Activated CD8-positive, alpha-beta T cell treated with anti-CD3 and anti-CD28 coated beads for 36 hours (primary cell): ENCODE measurements at places on chromosomes 2 and 18. TPM values are rescaled to one million over a fixed set of nuclear protein-coding genes. Genes with fewer than 3 reads are reported as not detected.

- H3K36me3 ChIP-seq, result no peaks in the 10 kb centered on the region
- no peaks in the 10 kb centered on the region for H3K27me3 ChIP-seq
- no peak for DNase-seq
- no peaks in the 10 kb centered on the region for H3K4me1 ChIP-seq
- no peak overlapping the region for H3K4me3 ChIP-seq
Measured at GRCh38 chr18:74420926-74421325, 36.2 kb downstream of the DIPK1C start.

Gene CD28
- total RNA-seq, result 97.3 TPM

GRCh38 chr2:168748461-168748860 is 54.0 kb upstream of the NOSTRIN start:
- H3K27me3 ChIP-seq, result no peaks in the 10 kb centered on the region
- H3K27ac ChIP-seq, result no peak overlapping the region
- peaks cover 11% of the 10 kb centered on the region for H3K36me3 ChIP-seq
- H3K4me1 ChIP-seq, result peaks cover 50% of the 10 kb centered on the region

Gene CTIF
- 3.2 TPM for total RNA-seq

DNA sequence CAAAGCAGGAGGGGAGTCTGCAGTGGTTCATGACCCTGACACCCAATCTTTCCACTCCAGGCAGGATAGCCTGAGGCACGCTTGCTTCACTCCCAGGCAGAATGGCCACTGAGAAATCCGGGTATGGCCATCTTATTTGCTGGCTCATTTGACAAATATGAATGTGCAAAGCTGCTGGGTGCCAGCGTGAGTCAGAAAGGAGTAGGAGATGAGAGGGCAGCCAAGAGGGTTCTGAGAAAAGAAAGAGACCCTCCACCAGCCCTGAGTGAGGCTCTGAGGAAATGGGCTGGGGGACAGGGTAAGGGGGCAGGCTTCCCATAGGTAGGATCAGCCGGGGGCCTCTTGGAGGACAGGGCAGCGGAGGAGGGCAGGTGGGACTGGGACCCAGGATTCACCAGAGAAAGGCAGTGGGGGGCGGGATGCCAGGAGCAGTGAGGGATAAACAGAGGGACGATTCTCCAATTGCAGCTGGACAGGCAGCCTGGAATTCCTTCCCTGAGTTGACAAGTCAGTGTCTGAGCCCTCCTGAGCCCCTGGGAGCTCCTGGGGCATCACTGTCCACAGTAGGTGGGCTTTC is 15.2 kb downstream of the RAMP1 start:
- DNase-seq, result no peak
- no peak overlapping the region for H3K4me3 ChIP-seq
- peaks cover 7% of the 10 kb centered on the region for H3K4me1 ChIP-seq
- no peaks in the 10 kb centered on the region for H3K36me3 ChIP-seq

Gene CAVIN2
- total RNA-seq, result not detected

DNA sequence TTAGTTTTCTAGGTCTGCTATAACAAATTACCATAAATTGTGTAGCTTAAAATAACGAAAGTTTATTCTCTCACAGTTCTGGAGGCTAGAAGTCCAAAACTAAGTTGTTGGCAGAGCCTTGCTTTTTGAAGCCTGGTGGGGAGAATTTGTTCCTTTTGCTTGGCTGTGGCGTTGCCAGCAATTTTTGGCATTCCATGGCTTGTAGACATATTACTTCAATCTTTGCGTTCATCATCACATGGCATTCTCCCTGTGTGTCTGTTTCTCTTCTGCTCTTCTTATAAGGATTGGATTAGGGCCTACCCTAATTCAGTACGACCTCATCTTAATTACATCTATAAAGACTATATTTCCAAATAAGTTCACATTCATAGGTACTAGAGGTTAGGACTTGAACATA is 217.7 kb downstream of the MBD5 start:
- H3K4me3 ChIP-seq, result no peak overlapping the region
- no peak overlapping the region for H3K27ac ChIP-seq
- no peaks in the 10 kb centered on the region for H3K27me3 ChIP-seq
- no peaks in the 10 kb centered on the region for H3K4me1 ChIP-seq
- no peak for DNase-seq

GRCh38 chr2:101094351-101094750 is 56.8 kb downstream of the TBC1D8 start:
- H3K4me1 ChIP-seq, result peaks cover 3% of the 10 kb centered on the region
- peaks cover 3% of the 10 kb centered on the region for H3K36me3 ChIP-seq
- no peak for DNase-seq
- no peak overlapping the region for H3K4me3 ChIP-seq

Gene CFAP210
- not detected for total RNA-seq

DNA sequence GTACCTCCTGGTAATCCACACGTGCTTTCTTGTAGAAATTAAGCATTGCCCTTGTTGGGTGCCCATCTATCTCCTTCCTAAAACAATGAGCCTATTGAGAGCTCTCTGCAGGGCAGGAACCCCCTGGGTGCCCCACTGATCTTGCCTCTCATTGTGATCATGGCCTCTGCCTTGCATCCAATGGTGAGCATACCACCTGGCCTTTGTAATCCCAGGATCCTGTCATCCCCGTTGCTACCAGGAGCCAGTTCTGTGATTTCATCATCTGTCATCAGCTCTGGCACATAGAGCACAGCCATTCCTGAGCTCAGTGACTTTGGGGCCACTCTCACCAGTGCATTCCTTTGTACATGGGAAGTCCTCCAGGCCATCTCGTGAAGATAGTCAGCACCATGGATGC is 381.0 kb upstream of the ID2 start:
- no peak overlapping the region for H3K4me3 ChIP-seq
- H3K27ac ChIP-seq, result no peak overlapping the region
- peaks cover 4% of the 10 kb centered on the region for H3K36me3 ChIP-seq
- DNase-seq, result no peak
- H3K4me1 ChIP-seq, result peaks cover 70% of the 10 kb centered on the region

GRCh38 chr2:46162329-46163097 is 134.7 kb upstream of the EPAS1 start:
- H3K27ac ChIP-seq, result no peak overlapping the region
- no peak for DNase-seq
- no peaks in the 10 kb centered on the region for H3K27me3 ChIP-seq
- H3K36me3 ChIP-seq, result no peaks in the 10 kb centered on the region
- H3K4me1 ChIP-seq, result no peaks in the 10 kb centered on the region

DNA sequence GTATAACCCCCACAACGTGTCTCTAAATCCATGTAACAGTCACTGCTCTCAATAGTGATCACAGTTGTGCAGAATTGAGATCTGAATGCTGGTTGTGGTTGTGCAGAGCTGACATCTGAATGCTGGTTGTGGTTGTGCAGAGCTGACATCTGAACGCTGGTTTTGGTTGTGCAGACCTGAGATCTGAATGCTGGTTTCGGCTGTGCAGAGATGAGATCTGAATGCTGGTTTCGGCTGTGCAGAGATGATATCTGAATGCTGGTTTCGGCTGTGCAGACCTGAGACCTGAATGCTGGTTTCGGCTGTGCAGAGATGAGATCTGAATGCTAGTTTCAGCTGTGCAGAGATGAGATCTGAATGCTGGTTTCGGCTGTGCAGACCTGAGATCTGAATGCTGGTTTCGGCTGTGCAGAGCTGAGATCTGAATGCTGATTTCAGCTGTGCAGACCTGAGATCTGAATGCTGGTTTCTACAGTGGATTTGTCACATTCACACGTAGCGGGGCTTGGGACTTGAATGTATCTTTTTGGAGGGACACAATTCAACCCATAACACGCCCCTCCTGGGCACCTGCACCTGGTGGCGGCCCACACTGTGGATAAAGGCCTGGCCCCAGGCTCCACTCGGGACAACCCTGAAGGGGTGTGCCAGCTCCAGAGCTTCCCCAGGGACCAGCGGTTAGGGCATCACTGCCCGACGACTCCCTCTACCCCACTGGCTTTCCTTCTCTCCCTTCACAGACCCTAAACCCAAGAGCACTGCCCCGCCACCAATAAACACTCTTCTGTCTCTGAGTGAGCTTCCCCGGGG is 51.1 kb upstream of the SLC66A3 start:
- H3K36me3 ChIP-seq, result no peaks in the 10 kb centered on the region

Gene GPBAR1
- total RNA-seq, result 0.16 TPM
